ENCODE measurements at places on chromosomes 5 and 9. TPM values are rescaled to one million over a fixed set of nuclear protein-coding genes. Genes with fewer than 3 reads are reported as not detected.

Gene SLC45A2
- 0.07 TPM for polyA plus RNA-seq

Gene FSTL4
- polyA plus RNA-seq = not detected

Gene SH3TC2
- polyA plus RNA-seq = 3.3 TPM

Gene RABL6
- polyA plus RNA-seq = 37.1 TPM

Gene TSSK1B
- polyA plus RNA-seq = 0.03 TPM

Gene FAM151B
- 1.0 TPM for polyA plus RNA-seq

Gene CDHR2
- not detected for polyA plus RNA-seq

Gene OSMR
- 48.7 TPM for polyA plus RNA-seq

Gene CORO2A
- polyA plus RNA-seq = 1.9 TPM

- H3K4me1 ChIP-seq = no peaks in the 10 kb centered on the region
- H3K27me3 ChIP-seq = no peaks in the 10 kb centered on the region
- DNase-seq = no peak
- no peak overlapping the region for H3K27ac ChIP-seq
Measured at GRCh38 chr9:3810231-3810630, 284.4 kb upstream of the RFX3 start.

GRCh38 chr5:173963867-173964441 is 25.0 kb upstream of the C5orf47 start:
- H3K4me1 ChIP-seq = peaks cover 2% of the 10 kb centered on the region
- no peak overlapping the region for H3K27ac ChIP-seq
- no peak for DNase-seq
- no peaks in the 10 kb centered on the region for H3K36me3 ChIP-seq

GRCh38 chr5:32182463-32183063 is 8.4 kb upstream of the GOLPH3 start:
- H3K4me1 ChIP-seq = no peaks in the 10 kb centered on the region
- no peaks in the 10 kb centered on the region for H3K36me3 ChIP-seq
- no peaks in the 10 kb centered on the region for H3K27me3 ChIP-seq
- DNase-seq = no peak
- no peak overlapping the region for H3K4me3 ChIP-seq

DNA sequence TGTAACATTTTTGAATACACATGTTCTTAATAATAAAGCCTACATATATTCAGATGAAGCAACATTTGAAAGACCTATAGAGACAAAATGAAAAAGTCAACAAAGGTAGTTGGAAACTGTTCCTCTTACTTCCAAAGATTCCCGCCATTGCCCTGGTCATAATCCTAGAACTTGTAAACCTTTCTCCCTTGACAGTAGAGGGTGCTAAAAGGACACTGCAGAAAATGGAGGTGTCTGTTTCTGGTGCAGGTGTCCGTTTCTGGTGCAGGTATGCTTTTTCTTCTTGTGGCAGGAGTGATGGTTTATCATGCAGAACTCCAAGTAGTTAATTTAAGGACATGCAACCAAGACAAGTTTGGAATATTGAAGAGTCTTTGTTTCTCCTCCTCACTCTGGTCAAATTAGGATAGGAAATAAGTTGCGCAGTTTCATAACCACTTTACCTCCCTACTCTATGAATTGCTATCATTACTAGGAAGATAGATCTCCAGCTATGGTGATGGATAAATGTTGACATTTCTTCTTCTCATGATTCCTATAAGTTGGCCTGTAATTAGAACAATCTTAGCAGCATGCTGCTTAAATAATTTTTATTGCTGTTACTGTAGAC is 56.0 kb upstream of the FAM174A start:
- no peak overlapping the region for H3K4me3 ChIP-seq
- no peak overlapping the region for H3K27ac ChIP-seq
- peak; percentile 7 for DNase-seq
- H3K36me3 ChIP-seq = no peaks in the 10 kb centered on the region
- H3K4me1 ChIP-seq = no peaks in the 10 kb centered on the region
- no peaks in the 10 kb centered on the region for H3K27me3 ChIP-seq

- H3K4me3 ChIP-seq = no peak overlapping the region
- DNase-seq = no peak
- no peaks in the 10 kb centered on the region for H3K36me3 ChIP-seq
- H3K27ac ChIP-seq = no peak overlapping the region
- no peaks in the 10 kb centered on the region for H3K27me3 ChIP-seq
Measured at GRCh38 chr5:181042036-181042713, 2.1 kb downstream of the BTNL9 start.

DNA sequence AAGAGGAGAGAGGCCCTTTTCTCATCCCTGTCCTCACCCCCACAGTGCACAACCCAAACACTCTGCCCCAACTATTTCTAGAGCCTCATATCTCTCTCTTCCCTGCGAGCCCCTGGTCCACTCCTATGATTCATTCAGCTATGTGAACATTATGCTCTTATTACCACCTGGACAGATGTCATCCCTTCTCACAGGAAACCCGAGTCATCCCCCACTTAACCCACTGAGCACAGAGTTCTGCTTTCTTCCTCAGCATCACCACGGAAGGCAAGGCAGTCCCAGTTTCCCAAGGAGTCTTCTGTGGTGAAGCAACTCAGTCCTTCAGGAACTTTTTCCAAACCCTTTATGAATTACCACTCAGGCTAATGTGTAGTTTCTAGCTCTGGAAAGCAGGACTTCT is 1.3 kb downstream of the DNAI1 start:
- H3K4me1 ChIP-seq = peaks cover 5% of the 10 kb centered on the region
- no peak overlapping the region for H3K27ac ChIP-seq
- peak; percentile 57 for DNase-seq
- H3K36me3 ChIP-seq = no peaks in the 10 kb centered on the region
- H3K4me3 ChIP-seq = no peak overlapping the region

DNA sequence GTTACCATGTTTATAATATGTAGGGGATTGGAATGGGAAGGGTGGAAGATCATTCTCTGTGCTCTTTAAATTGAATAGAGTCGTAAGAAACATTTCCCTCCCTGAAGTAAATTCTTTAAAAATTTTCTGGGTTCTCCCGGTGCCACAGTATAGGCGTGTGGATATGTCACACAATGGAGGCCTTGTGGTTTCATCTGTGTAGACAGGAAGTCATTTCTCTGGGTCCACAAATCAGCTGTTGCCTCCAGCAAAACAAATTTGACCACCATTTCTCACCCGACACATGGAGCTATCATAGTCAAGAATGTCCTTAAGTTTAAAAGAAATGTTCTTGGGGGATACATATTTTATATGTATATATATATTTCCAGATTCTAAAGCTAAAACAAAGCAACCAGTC is 17.4 kb downstream of the CEP78 start:
- no peaks in the 10 kb centered on the region for H3K4me1 ChIP-seq
- H3K36me3 ChIP-seq = no peaks in the 10 kb centered on the region
- H3K27ac ChIP-seq = no peak overlapping the region
- DNase-seq = no peak
- H3K27me3 ChIP-seq = no peaks in the 10 kb centered on the region

- H3K27me3 ChIP-seq = no peaks in the 10 kb centered on the region
- no peak for DNase-seq
- H3K36me3 ChIP-seq = no peaks in the 10 kb centered on the region
- no peaks in the 10 kb centered on the region for H3K4me1 ChIP-seq
- H3K4me3 ChIP-seq = no peak overlapping the region
Measured at GRCh38 chr5:137365126-137365865, 133.8 kb downstream of the SPOCK1 start.

DNA sequence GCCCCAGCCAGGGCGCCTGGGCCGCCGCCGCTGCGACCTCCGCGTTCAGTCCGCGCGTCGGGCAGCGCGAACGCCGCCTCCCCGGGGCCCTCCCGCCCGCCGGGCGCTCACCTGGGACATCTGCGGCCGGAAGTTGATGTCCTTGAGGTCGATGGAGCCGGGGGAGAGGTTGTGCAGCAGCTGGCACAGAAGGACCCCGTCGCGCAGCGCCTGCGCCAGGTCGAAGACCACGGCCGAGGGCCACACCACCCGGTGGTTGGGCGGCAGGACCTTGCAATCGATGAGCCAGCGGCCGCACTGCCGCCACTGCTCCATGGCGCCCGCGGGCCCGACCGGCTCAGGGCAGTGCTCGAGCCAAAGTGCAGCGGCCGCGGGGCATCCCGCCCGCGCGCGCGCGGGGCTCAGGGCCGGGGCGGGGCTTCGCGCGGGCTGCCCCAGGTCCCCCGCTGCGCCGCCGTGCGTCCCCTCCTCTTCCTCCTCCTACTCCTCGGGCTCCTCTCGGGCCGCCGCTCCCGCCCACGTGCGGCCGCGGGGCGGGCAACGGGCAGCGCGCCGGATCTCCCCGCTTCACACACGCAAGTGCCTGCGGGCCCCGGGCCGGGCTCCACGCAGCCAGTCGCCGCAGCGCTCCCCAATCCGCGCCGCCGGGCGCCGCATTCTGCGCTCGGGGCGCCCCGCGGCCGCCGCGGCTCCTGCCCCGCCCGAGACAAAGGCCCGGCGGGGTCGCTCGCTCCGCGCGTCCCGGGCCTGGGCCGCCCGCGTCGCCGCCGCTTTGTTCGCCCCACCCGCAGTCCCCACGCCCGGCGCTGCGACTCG is at the start of gene VAV2:
TSS of gene VAV2 (minus strand) at position 361 of the 816 bp plus-strand sequence. CDS start at position 315, 46 bp downstream.
- peak; percentile 45 for DNase-seq
- H3K4me3 ChIP-seq = peak within 1 kb of the TSS; percentile 73
- no peaks in the 10 kb centered on the region for H3K36me3 ChIP-seq
- H3K4me1 ChIP-seq = peaks cover 11% of the 10 kb centered on the region

- H3K36me3 ChIP-seq = no peaks in the 10 kb centered on the region
- no peaks in the 10 kb centered on the region for H3K27me3 ChIP-seq
- peaks cover 8% of the 10 kb centered on the region for H3K4me1 ChIP-seq
- DNase-seq = peak; percentile 84
- peak overlapping the region; percentile 61 for H3K27ac ChIP-seq
Measured at GRCh38 chr5:9774472-9775079, 144.4 kb upstream of the TAS2R1 start.

- H3K27ac ChIP-seq = no peak overlapping the region
- peaks cover 2% of the 10 kb centered on the region for H3K36me3 ChIP-seq
- H3K27me3 ChIP-seq = no peaks in the 10 kb centered on the region
- peaks cover 13% of the 10 kb centered on the region for H3K4me1 ChIP-seq
- peak; percentile 65 for DNase-seq
Measured at GRCh38 chr5:157820593-157821252, 38.2 kb downstream of the CLINT1 start.

DNA sequence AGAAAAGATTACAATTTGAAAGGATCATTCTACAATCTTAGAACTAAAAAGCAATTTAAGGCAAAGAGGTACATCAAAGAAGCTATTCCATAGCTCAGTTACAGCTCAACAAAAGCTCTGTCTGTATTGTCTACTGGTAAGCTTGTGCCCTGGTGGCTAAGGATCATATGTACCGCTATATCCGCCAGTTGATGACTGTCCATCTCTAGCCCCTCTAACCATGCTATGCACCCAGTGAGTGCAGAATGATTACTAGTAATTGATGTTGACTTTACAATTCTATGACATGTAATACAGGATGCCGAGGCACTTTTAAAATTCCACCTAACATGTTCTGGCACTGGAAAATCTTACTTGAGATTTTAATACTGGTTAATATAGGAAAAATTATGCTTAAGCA is 13.1 kb downstream of the LOX start:
- no peaks in the 10 kb centered on the region for H3K27me3 ChIP-seq
- H3K4me3 ChIP-seq = no peak overlapping the region
- peaks cover 6% of the 10 kb centered on the region for H3K4me1 ChIP-seq
- H3K36me3 ChIP-seq = peaks cover 29% of the 10 kb centered on the region
- DNase-seq = no peak

DNA sequence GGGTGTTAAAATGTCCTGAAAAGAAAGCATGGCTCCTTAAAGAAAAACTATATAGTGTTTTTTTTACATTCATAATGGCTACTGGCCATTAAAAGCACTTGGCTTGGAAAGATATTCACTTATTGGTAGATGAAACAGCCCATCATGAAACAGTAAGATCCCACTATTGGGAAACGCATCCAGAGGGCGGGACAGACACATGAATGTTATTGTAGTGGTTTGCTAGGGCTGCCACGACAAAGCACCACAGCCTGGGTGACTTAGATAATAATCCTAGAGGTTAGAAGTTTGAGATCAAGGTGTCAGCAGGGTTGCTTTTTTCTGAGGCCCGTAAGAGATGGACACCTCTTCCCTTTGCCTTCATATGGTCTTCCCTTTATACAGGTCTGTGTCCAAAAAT is 139.4 kb upstream of the ANKH start:
- H3K4me3 ChIP-seq = no peak overlapping the region
- H3K27ac ChIP-seq = no peak overlapping the region
- H3K36me3 ChIP-seq = no peaks in the 10 kb centered on the region
- peaks cover 2% of the 10 kb centered on the region for H3K27me3 ChIP-seq

DNA sequence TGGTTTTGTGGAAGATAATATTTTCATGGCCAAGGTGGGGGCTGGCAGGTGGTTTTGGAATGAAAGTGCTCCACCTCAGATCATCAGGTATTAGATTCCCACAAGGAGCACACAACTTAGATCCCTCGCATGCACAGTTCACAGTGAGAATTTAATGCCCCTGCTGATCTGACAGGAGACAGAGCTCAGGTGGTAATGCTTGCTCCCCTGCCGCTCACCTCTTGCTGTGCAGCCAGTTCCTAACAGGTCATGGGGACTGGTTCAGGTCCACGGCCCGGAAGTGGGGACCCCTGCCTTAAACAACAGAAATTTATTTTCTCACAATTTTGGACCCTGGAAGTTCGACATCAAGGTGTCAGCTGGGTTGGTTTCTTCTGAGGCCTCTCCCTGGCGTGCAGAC is 668.7 kb upstream of the ZNF608 start:
- no peaks in the 10 kb centered on the region for H3K36me3 ChIP-seq
- DNase-seq = no peak
- H3K4me3 ChIP-seq = no peak overlapping the region
- no peaks in the 10 kb centered on the region for H3K27me3 ChIP-seq

Measured in IMR-90 (cell line).